Uterus (tissue), 4 donors: ENCODE measurements at places on chromosomes 11 and 22.
A peak's percentile ranks its signal among the peaks of the same experiment; 100 is the strongest.

- no peak for DNase-seq
Measured at GRCh38 chr22:17754233-17754925, 19.9 kb downstream of the BID start.

DNA sequence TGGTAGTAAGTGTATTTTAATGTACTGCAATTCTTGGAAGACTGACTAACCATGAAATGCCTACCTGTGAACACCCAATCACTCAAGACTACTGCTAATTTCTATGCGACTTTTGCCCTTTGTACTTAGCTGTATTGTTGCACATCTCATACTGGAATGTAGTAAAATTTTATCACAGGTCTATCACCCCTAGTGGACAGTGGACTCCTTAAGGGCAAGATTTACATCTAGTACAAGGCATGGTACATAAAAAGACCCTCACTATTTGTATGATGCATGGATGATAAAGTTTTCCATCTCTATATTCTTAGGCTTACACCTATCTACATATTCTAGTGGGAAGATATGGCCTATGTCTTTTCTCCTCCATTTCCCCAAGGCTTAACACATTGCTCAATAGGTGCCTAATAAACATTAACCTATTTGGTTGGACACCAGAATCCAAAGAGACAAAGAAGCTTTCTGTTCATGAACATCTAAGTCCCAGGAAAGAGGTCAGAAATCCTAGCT is 26.1 kb downstream of the SERGEF start:
- DNase-seq: no peak

- DNase-seq: no peak
Measured at GRCh38 chr11:100397401-100397800, 289.7 kb upstream of the ARHGAP42 start.

DNA sequence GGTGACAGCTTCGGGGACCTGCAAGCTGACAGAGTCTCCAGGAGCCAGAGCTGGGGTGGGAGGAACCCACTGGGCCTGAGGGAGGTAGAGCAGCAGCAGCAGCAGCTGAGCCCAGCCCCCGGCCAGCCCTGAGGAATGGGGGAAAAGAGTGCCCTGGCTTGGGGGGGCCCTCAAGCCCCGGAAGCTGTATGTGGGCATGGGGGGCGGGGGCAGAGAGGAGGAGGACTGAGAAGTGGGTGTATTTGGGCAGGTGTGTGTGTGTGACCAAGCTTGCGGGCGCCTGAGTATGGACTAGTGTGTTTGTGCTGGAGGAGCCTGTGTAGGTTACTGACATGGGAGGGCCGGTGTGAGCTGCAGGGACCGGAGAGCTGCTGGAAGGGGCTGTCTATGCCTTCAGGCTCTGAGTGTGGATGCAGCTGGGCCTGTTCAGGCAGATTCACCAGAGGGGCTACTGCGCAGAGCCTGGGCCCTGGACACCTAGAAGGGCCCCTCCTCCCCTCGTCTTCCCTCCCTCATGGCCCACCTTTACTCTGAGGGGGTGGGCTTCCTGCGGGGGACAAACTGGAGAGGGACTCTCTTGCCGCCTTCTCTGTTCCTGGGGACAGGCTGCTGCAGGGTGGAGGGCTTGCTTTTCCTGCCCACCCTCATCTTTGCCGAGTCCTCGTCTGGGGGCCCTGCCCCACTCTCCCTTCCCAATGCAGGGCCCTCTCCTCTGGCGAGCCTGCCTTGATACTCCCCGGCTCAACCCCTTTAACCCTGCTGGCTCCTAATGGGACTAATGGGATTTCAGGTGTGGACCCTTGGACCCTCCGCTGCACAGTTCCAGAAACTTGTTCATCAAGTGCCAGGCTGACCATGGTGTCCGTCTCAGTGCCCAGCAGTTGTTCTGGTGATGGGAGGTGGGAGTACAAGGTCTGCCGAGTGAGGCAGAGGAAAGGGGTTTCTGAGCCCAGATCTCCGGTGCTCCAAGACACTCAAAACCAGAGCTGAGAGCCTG is 28.2 kb downstream of the ST3GAL4 start:
- peak; percentile 7 for DNase-seq

- no peak for DNase-seq
Measured at GRCh38 chr22:17982572-17983141, 41.7 kb downstream of the MICAL3 start.

- no peak for DNase-seq
Measured at GRCh38 chr11:106326087-106326486, 248.6 kb downstream of the AASDHPPT start.

- DNase-seq: no peak
Measured at GRCh38 chr22:36432592-36433317, 45.0 kb upstream of the MYH9 start.

GRCh38 chr11:8231979-8232378 is 31.7 kb downstream of the LMO1 start:
- no peak for DNase-seq

- DNase-seq: no peak
Measured at GRCh38 chr11:118881228-118881627, 2.5 kb upstream of the CXCR5 start.

DNA sequence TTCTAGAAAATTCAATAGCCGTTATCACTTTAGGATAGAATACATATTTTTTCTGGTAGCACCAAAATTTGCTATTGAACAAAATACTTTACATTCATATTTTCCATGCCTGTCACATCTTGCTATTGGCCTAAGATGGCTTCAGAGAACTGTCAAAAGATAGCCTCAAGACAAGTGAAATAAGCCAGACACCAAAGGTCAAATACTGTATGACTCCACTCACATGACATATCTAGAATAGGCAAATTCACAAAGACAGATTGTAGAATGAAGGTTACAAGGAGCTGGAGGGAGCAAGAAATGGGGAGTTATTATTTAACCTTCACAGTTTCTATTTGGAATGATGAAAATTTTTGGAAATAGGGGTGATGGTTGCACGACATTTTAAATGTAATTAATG is 223.7 kb upstream of the ZC3H12C start:
- no peak for DNase-seq

GRCh38 chr22:41290262-41291221 is 4.6 kb upstream of the RANGAP1 start:
- DNase-seq: no peak

DNA sequence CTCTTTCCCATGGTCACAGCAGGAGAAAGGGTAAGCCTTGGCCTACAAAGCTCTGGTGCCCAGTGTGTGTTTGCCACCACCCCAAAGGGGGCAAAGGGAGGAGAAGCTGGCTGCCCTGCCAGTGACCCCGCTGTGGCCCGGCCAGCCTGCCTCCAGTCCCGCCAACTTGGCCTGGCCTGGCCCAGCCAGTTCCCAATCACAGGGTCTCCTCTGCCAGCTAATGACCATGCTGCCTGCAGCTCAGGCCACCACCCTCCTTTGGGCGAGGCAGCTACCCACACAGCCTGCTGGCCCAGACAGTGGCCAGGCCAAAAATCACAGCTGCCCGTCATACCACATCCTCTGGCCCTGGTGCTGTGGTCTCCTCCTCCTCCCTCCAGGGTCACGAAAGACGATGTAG is 5.1 kb downstream of the GDPD5 start:
- DNase-seq: no peak

DNA sequence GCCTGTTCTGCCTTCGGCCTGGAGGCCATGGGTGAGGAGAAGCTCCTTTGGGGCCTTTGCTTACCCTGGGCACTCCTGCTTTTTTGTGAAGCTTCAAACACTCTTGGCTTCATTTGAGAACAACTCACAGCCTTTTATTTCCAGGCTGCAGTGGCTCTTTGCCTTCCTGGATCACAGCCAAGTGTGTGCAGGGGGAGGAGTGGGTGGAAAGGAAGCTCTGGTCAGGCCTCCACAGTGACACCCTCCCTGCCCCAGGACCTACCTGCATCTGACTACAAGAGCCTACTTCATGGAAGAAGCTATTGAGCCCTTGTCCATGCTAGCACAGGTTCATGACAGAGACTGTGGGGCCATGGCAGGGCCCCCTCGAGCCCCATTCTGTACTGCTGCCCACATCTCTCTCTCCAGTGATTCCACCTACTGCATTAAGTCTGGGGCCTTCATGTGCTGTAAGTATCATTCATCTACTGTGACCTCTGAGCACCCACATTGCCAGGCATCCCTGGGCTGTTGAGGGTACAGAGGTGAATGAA is 52.3 kb downstream of the GAB4 start:
- DNase-seq: no peak

DNA sequence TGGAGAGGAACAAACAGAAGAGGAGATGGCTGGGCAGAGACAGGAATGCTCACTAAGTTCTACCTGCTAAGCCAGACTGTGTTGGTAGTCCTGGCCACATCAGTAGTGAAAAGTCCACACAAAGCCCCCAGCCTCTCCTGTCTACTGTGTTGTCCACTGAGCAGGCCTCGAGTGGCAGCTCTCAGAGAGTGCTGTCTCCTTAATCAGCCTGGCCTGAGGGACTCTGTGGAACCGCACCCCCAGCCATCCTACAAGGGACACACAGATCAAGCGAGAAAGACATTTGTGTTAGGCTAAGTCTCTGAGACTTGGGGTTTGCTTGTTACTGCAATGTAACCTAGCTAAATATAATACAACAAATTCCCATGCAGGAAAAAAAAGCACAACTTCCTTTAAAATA is 71.0 kb downstream of the PACSIN2 start:
- no peak for DNase-seq
